ENCODE measurements at places on chromosomes 7 and 10.
A peak's percentile ranks its signal among the peaks of the same experiment; 100 is the strongest.

GRCh38 chr7:159070431-159071148 is 74.1 kb downstream of the VIPR2 start:
- no peak for DNase-seq

- DNase-seq = no peak
Observed at GRCh38 chr10:75238182-75239095, 2.7 kb upstream of the COMTD1 start.

DNA sequence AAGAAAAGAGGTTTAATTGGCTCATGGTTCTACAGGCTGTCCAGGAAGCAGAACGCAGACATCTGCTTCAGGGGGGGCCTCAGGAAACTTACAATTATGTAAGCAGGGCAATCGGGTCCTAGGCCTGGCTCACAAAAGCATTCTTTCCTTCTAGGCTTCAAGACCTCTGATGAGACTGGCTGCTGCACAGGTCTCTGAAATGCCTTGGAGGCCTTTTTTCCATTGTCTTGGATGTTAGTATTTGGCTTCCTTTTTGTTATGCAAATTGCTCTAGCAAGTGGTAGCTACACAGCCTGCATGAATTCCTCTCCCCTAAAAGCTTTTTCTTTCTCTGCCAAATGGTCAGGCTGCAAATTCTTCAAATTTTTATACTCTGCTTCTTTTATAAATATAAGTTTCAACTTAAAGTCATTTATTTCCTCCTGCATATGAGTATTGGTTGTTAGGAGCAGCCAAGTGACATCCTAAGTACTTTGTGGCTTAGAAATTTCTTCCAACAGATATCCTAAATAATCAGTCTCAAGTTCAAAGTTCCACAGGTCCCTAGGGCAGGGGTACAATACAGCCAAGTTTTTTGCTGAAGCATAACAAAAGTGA is 83.1 kb upstream of the SEMA3A start:
- DNase-seq = peak; percentile 83

GRCh38 chr7:127908430-127909258 is 122.6 kb downstream of the LRRC4 start:
- DNase-seq = no peak

GRCh38 chr10:59625721-59626522 is 83.7 kb downstream of the SLC16A9 start:
- DNase-seq = peak; percentile 55

GRCh38 chr7:818031-818699 is 14.1 kb upstream of the SUN1 start:
- DNase-seq = no peak

DNA sequence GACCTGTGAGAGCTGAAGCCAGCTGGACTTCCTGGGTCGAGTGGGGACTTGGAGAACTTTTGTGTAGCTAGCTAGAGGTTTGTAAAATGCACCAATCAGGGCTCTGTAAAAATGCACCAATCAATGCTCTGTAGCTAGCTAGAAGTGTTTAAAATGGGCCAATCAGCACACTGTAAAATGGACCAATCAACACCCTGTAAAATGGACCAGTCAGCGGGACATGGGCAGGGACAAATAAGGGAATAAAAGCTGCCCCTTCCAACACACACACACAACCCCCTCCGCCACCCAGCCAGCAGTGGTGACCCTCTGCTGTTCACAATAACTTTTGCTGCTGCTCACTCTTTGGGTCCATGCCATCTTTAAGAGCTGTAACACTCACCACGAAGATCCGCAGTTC is 7.1 kb downstream of the ZNF511 start:
- DNase-seq = no peak

GRCh38 chr7:129115676-129116075 is 28.8 kb upstream of the TSPAN33 start:
- DNase-seq = no peak

GRCh38 chr10:97723001-97723400 is 9.5 kb downstream of the MARVELD1 start:
- no peak for DNase-seq

GRCh38 chr7:113657603-113658002 is 261.2 kb downstream of the PPP1R3A start:
- DNase-seq = no peak

- DNase-seq = no peak
Observed at GRCh38 chr7:21579341-21580072, 36.7 kb downstream of the DNAH11 start.

- no peak for DNase-seq
Observed at GRCh38 chr7:2691011-2691707, 3.2 kb downstream of the AMZ1 start.

DNA sequence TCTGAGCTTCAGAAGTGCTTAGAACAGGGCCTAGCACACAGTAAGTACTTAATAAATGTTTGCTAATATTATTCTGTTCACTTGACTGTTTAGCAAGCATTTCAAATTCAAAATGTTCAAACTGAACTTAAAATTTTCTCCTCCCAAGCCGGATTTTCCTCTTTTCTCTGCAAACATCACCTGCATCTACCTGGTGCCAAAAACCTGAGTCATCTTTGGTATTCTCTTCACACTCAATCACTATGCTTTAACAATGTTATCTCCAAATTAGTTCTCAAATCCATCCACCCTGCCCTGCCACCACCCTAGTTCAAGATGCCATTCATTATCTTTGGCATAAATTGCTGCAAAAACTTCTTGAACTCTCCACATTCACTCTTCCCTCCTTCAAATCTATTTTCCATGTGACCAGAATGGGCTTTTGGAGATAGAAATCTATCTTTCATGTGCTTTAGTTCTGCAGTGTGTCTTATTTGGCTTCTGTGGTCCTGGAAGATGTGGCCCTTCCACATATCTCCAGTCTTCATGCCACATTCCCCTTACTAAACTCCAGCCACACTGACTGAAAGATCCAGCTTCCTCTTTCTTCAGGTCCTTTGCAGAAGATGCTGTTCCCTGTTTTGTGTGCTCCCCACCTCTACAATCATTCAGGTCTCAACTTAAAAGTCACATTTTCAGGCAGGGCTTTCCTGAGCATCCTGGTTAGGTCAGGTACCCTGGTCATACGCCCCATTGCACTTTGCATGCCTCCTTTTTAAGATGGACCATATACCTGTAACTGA is 2.0 kb downstream of the GGCT start:
- no peak for DNase-seq

- peak; percentile 55 for DNase-seq
Observed at GRCh38 chr10:52740913-52741675, 31.5 kb downstream of the MBL2 start.

DNA sequence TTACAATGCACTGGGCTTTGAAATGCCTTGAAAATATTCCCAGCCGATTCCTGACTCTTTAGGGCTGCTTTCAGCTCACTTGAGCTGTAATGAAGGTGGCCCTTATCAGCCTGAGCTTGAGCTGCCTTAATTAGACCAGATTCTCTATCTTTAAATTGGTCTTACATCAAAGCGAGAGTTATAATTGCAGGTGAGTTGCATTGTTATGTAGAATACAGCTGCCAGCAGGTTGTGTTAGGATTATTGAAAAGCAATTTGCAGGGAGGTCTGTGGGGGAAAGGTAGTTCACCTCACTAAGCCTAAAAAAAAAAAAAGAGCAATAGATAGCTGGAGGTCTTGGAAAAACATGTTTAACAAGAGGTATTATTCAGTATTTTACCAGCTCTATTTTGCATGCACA is 142.2 kb upstream of the HABP2 start:
- DNase-seq = no peak

DNA sequence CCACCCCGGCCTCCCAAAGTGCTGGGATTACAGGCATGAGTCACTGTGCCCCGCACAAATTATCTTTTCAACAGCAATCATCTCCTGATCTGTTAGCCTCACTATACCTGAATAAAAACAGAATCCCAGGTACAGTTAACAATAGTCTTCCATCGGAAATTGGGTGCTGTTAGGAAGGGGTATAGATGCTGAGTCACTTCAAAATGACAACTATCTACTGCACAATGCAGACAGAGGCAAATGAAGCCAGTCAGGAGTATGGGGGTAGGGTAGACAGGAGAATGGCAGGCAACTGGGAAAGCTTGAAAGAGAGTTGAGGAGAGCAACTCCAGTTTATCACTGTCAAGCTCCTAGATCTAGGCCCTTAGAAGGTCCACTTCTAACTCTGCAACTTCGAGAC is 40.3 kb downstream of the LBX1 start:
- DNase-seq = no peak

DNA sequence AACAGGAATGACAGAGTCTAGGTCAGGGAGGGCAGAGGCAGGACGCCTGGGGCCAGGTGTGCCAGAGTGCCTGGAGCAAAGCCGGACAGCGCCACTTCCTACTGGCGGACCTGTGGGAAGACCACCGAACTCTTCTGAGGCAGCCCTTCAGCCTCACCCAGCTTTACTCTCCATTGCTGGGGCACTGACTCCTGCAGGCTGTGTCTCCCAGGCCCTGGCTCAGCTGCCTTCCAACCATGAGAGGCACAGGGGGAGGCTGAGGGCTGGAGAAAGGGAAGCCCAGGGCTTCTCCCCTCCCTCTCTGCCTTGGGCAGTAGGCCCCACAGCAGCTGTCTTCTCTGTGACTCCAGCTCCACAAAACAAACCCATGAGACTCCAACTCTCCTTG is 139.6 kb upstream of the UNC5B start:
- no peak for DNase-seq

DNA sequence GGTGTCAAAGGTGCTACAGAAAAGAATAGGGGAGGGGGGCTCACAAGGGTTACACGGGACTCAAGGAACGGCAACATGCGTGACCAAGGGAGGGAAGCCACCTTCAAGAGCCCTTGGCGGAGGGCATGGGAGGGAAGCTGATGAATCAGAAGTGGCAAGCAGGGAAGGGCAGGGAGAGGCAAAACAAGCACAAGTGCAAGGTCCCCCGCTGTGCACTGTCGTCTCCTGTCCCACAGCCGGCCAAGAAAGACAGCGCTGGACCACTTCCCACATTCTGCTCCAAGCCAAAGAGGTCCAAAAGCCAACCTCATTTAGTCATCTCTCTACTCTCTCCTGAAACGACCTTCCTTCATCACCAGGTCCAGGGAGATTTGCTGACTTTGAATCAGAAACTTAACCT is 102.7 kb downstream of the CALN1 start:
- DNase-seq = no peak

GRCh38 chr7:129530795-129531391 is 28.6 kb downstream of the SMKR1 start:
- DNase-seq = no peak

GRCh38 chr7:71332207-71332606 is 200.3 kb downstream of the GALNT17 start:
- DNase-seq = no peak

DNA sequence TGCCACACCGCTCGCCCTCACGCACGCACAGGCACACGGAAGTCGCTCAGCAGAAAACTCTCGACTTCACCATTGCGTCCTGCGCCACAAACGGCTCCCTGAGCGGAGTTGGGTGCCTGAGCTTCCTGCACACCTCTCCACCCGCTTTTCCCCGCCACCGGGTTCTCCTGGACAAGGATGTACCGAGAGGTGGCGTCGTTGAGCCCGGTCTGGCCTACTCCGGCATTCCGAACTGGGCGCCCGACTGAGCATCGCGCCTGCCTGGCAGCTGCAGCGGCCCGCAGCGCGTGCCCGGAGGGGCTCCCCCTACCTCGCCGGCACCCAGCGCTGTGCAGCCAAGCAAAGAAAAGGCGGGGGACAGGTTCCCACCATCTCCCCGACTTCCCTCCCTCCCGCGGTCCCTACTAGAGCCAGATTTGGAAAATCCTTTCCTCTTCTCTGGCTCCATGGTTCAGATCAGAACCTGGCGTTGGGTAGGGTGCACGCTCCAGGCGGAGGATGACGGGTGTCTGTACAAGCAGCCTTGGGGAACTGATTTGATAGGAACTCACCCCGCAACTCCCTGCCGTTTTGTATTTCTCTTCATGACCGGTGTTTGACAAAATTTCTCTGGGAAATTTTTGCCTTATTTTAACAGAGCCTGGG is 1.7 kb downstream of the SORCS3 start:
- DNase-seq = peak; percentile 79

GRCh38 chr7:25597946-25598345 is 369.7 kb upstream of the NPVF start:
- no peak for DNase-seq

- DNase-seq = no peak
Observed at GRCh38 chr7:31095286-31096197, 43.4 kb downstream of the ADCYAP1R1 start.

GRCh38 chr7:132638000-132638399 is 61.7 kb upstream of the PLXNA4 start:
- no peak for DNase-seq

- no peak for DNase-seq
Observed at GRCh38 chr10:34716958-34717357, 98.1 kb downstream of the PARD3 start.

DNA sequence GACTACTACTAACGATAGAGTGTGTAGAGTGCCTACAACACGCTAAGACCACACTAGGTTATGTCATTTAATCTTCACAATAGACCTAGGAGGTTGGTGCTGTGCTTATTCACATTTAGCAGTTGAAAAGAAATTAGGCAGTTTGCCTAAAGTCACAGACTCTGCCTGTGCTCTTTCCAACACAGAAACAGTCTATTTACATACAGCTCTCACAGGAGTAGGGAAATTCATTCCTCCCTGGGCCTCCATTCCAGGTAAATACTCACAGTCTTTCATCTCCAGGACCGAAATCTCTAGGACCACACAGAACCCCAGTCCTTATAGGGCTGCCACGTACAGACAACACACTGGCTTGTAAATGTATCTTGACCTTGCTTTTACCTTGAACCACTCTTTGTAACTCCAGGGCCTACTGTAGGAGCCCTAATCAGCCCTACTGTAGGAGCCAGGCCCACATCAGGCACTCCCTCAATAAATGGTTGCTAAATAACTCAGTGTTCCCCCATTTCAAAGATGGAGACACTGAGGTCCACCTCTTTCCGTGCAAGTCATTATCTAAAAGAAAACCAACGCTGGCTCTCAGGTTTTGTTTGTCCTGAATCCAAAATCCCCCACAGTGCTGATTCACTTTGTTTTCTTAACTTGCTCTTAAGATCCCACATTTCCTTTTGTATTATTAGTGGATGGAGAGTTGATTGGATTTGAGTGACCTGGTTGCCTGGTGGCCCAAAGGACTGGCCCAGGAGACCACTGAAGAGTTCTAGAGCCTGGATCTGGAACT is 146.9 kb downstream of the KCNMA1 start:
- DNase-seq = no peak

DNA sequence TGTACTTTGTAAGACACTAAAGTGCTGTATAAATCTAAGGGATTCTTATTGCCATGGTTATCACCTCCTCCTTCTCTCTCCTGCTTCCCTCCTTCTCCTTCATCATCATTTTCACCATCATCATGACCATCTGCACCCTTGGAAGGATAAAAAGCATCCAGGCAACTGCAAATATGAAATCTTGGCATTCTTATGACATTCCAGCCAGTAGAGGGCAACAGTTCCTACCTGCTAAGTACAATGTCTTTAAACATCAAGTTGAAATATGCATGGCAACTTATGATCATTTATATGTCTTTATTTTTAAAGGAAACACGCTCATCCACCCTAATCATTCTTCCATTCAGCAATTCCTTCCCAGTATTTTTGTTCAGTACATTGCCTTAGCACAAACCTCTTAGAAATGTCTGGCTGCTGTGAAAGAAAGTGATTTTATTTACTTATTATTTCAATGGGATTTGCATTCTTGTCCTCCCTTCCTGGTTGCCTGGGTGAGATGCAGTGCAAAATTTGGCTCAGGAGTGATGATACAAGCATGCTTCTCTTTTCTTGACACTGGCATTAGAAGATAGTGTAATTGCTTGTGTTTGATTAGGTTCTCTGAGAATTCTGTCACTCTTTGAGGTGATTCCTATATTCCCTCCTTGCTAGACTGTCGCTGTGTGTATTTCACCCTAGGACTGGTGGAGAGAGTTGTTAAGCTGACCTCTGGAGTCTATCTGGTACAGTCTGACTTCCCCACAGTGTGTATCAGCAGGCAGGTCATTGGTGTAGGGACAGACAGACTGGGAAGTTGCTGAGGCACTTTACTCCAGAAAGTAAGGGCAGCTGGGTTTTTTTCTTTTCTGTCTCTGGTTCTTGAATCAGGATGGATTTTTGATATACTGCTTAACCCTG is 188.5 kb upstream of the BMPER start:
- peak; percentile 33 for DNase-seq
